CD4-positive, alpha-beta memory T cell (primary cell): ENCODE measurements at places on chromosomes 1 and 21.

DNA sequence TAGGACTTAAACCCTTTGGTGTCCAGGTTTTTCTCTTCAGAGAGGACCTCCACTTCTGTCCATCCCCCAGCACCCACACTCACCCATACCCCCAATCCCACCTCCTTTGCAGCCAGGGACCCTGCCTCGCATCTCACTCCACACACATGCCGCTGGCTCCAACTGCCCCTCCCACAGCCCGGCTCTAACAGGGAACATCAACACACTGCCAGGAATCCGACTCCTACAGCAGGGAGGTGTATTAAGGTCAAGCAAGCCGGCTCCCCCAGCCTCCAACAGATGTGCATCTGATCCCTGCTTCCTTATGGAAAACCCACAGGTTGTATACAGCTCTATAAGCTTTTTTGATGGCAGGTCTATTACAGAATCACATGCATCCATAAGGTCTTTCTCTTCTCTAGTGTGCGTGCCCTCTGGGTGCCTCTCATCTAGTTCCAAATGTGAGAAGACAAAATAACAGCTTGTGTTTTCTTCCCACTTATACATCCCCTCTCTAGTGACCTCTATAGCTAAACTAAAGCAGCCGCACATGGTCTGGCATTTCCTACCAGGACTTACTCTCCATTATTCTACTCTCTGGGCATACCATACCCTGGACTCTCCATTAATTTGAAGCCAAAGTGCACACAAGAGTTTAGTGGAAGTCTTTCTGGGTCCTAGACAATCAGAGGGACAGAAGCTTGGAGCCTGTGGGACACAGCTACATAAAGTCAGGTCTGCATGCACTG lies 16.3 kb downstream of the PIK3C2B start:
- no peaks in the 10 kb centered on the region for H3K36me3 ChIP-seq
- H3K4me1 ChIP-seq = peaks cover 64% of the 10 kb centered on the region
- no peak overlapping the region for H3K27ac ChIP-seq

DNA sequence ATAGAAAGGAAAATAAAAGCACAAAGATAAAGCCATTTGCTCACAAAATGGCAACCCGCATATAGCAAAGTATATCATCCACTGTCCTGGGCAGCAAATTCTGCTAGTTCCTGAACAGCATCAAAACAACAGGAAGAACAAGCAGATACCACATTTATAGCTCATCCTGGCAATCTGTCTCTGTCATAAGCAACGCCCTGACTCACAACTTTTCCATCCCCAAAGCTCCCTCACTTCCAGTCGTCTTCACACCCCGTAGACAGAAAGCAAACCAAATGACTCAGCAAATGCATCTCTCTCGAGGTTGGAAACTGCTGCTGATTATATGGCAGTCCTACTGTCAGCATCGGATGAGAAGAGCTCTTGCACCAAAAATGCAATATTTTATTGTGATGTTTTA lies 65.8 kb downstream of the AK5 start:
- H3K36me3 ChIP-seq = no peaks in the 10 kb centered on the region
- no peak overlapping the region for H3K27ac ChIP-seq
- H3K4me1 ChIP-seq = peaks cover 8% of the 10 kb centered on the region
- H3K4me3 ChIP-seq = no peak overlapping the region
- H3K27me3 ChIP-seq = no peaks in the 10 kb centered on the region
- DNase-seq = no peak

- H3K4me1 ChIP-seq = no peaks in the 10 kb centered on the region
- no peak within 1 kb of the TSS for H3K4me3 ChIP-seq
Measured at GRCh38 chr1:177164380-177165068, at the start of gene ASTN1. Gene ASTN1, minus strand, starts transcription at chr1:177164712. Its CDS starts 36 bp downstream, at chr1:177164676.

DNA sequence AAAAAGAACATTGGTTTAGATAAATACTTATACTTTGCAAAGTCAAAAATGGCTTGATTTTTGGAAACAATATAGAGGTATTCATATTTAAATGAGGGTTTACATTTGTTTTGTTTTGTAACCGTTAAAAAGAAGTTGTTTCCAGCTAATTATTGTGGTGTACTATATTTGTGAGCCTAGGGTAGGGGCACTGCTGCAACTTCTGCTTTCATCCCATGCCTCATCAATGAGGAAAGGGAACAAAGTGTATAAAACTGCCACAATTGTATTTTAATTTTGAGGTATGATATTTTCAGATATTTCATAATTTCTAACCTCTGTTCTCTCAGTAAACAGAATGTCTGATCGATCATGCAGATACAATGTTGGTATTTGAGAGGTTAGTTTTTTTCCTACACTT lies 65.3 kb upstream of the SAMD13 start:
- H3K36me3 ChIP-seq = peaks cover 15% of the 10 kb centered on the region
- DNase-seq = no peak
- no peak overlapping the region for H3K4me3 ChIP-seq

- no peaks in the 10 kb centered on the region for H3K27me3 ChIP-seq
- no peaks in the 10 kb centered on the region for H3K36me3 ChIP-seq
- H3K27ac ChIP-seq = no peak overlapping the region
Measured at GRCh38 chr1:7616076-7616832, 154.8 kb upstream of the VAMP3 start.

DNA sequence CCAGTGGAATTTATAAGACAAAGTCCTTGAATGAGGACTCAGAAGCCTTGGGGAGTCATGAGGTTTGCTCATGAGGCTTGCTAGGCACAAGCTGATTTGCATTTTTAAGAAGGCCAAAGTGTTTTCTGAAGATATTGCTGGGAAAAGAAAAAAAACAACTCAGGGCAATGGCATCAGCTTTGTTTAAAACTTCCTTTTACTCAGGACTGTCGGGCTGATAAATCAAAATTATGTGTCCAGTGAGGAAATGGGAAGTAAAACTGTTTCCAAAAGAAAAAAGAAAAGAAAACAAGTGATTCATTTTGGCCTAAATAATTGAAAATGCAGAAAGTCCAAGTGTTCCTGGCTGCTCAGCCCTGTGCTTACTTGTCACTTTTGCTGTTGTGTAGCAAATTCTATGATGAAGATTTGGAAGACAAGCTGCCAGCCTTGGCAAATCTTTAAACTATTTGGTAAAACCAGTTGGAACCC lies 282.4 kb downstream of the HLX start:
- no peaks in the 10 kb centered on the region for H3K27me3 ChIP-seq
- H3K4me1 ChIP-seq = no peaks in the 10 kb centered on the region
- no peak overlapping the region for H3K4me3 ChIP-seq
- no peak for DNase-seq
- H3K27ac ChIP-seq = no peak overlapping the region

GRCh38 chr1:36285443-36286101 lies 20.6 kb upstream of the SH3D21 start:
- peaks cover 13% of the 10 kb centered on the region for H3K4me1 ChIP-seq
- DNase-seq = peak; percentile 76
- H3K4me3 ChIP-seq = no peak overlapping the region

DNA sequence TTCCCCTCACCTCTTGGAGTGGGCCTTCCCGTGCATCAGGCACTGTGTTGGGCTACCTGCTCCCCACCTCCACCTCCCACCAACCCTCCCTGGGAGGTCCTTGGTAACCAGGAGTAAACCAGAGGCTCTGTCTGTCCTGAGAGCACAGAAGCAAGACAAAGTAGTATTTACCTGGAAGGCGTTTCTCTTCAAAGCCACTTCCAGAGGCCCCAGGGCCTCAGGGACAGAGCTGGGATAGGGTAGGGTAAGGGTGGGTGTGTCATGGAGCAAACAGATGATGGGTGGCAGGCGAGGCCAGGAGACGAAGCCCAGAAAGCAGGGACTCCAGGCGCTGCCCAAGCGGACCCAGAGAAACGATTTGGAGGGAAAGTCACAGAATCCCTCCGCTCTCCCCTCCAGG lies 77.2 kb upstream of the TARDBP start:
- no peaks in the 10 kb centered on the region for H3K36me3 ChIP-seq
- no peak overlapping the region for H3K27ac ChIP-seq
- no peaks in the 10 kb centered on the region for H3K27me3 ChIP-seq

DNA sequence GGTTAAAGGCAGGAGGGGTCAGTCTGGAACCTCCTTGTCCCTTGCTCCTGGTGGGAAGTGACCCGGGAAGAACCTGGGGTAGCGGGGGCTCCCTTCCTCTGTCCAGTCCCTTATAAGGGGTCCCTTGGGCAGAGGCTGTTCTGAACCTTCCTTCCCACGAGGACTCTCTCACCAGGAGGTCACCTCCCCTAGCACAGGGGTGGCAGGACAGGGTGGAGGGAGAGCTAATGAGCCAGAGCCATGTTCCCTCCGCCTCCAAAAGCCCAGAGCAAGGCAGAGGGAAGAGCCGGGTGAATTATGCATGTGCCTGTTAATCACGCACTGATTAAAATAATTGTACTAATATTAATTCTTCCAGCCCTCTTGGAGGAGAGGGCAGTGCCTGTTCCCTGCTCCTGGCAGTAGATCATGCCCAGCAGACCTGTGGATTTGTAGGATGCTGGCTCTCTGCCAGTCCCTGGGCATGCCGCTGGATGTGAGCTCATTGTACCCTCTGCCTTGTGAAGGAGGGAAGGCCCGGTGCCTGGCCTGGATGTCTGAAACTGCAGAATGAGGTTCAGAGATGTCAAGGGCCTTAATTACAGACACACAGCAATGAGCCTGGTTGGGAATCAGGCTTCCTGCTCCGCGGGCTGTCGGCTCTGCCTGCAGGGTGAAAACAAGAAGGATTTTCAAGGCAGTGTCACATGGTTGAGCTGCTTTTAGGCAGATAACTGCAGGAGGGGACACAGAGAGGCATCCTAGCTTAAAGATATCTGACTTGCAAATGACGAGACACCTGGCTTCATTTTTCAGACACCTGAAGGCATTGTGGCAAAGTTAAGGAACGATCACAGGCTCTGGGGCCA lies 68.2 kb downstream of the IGSF21 start:
- no peak overlapping the region for H3K27ac ChIP-seq
- no peak overlapping the region for H3K4me3 ChIP-seq
- H3K36me3 ChIP-seq = no peaks in the 10 kb centered on the region

DNA sequence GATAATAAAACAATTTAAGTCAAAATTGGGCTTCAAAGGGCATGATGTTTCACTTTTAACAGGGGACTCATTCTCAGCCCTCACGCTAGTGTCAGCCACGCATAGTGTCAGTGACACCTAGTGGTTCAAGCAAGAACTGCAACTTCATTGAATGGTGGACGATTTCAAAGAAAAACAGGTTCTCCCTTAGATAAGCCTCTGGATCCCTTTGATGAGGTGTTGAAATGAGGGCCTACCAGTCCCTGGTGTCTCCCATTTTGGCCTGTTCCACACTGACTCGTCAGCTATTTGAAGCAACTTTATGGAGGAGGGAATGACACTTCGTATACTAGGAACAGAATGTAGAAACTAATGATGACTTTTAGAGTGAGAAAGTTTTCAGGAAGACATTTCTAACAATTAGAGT lies 56.2 kb downstream of the FCRL5 start:
- no peaks in the 10 kb centered on the region for H3K27me3 ChIP-seq
- no peaks in the 10 kb centered on the region for H3K4me1 ChIP-seq
- no peak overlapping the region for H3K27ac ChIP-seq
- DNase-seq = no peak
- H3K4me3 ChIP-seq = no peak overlapping the region
- no peaks in the 10 kb centered on the region for H3K36me3 ChIP-seq

DNA sequence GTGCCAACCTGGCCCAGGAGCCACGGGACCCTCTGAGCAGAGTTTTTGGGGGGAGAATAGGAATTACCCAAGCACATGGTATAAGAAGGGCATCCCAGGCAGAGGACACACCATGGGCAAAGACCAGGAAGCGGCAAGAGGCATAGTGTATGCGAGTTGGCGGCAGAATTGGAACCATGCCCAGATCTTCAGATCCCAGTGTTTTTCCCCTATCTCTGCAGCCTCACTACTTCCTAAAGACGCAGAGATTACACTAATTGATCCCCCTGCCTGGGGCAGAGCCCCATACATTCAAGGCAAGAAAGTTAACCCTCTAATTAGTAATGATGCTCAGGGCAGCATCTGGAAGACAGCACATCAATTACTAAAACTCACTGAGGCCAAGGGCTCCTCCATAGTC lies 48.2 kb downstream of the SYT2 start:
- H3K27ac ChIP-seq = no peak overlapping the region
- H3K36me3 ChIP-seq = no peaks in the 10 kb centered on the region
- no peak for DNase-seq
- H3K4me1 ChIP-seq = no peaks in the 10 kb centered on the region
- no peak overlapping the region for H3K4me3 ChIP-seq

- no peaks in the 10 kb centered on the region for H3K27me3 ChIP-seq
- H3K27ac ChIP-seq = peak overlapping the region; percentile 99
- peaks cover 31% of the 10 kb centered on the region for H3K4me1 ChIP-seq
Measured at GRCh38 chr1:58782178-58783089, 1.4 kb downstream of the JUN start.

DNA sequence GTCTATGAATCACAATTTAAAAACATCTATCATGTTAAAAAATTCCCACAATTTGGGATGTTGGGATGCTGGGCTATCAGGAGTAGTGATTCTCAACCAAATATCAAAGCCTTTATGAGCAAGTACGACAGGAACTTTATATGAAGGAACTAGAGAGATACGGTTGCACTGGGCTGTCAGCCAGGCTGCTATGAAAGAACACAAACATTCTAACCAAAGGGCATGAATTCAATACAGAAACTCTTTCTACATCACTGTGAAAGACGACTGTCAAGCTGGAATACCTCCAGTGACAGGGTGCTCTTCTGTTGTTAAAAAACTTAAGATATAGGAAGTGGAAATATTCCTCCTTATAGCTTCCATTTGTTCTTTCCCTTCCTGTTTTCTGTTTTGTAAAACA lies 9.8 kb downstream of the CACNA1E start:
- H3K4me3 ChIP-seq = no peak overlapping the region
- no peak for DNase-seq
- H3K27me3 ChIP-seq = no peaks in the 10 kb centered on the region
- H3K36me3 ChIP-seq = no peaks in the 10 kb centered on the region

DNA sequence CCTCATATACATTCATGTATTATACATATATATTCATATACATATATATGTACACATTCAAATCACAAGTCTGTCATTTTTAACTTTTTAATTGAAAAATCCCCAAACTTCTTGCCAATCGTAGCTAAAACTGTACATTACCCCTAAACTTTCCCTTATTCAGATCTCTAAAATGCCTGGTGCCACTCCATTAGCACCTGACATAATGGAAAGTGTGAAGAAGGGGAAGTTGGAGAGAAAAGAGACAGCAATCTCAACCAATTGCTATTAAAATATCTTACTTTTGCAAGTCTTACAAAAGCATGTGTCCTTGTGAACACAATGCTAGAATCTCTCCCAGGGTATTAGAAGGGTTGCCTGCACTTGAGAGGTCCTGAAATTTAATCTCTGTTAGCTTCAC lies 22.7 kb upstream of the PRKACB start:
- H3K4me3 ChIP-seq = no peak overlapping the region
- H3K27me3 ChIP-seq = no peaks in the 10 kb centered on the region
- H3K36me3 ChIP-seq = no peaks in the 10 kb centered on the region
- DNase-seq = no peak

GRCh38 chr21:33296156-33296555 lies 28.6 kb upstream of the IFNAR1 start:
- peaks cover 40% of the 10 kb centered on the region for H3K4me1 ChIP-seq
- H3K27me3 ChIP-seq = no peaks in the 10 kb centered on the region
- H3K36me3 ChIP-seq = peaks cover 22% of the 10 kb centered on the region
